ENCODE measurements at places on chromosomes 4 and X.

- DNase-seq: no peak
These were observed 74.6 kb upstream of the NALF2 start for GRCh38 chrX:69429339-69430015.

DNA sequence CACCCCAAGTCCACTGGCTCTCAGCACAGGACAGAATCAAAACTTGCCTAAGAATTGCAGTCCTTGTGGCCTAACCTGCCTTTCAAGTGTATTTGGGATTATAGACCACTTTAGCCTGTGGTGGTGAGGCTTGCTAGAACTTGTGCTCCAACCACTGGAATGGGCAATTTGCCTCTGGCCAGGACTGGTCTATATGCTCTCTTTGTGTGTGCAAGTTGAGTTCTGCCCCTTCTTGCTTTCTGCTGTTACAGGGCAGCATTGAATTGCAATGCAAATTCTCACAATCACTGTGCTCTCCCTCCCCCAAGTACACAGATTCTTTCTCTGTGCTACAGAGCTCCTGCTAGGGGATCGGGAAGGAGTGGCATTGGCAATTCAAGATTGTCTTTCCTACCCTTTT is 233.6 kb upstream of the DIPK2B start:
- DNase-seq: no peak

- no peak for DNase-seq
These were observed 85.0 kb upstream of the FAT1 start for GRCh38 chr4:186808630-186809018.

GRCh38 chr4:55859711-55860110 is 6.3 kb downstream of the EXOC1 start:
- no peak for DNase-seq

GRCh38 chr4:3070709-3071500 is 3.4 kb downstream of the HTT-AS start:
- no peak for DNase-seq

GRCh38 chr4:9703391-9703790 is 78.0 kb upstream of the DRD5 start:
- no peak for DNase-seq

DNA sequence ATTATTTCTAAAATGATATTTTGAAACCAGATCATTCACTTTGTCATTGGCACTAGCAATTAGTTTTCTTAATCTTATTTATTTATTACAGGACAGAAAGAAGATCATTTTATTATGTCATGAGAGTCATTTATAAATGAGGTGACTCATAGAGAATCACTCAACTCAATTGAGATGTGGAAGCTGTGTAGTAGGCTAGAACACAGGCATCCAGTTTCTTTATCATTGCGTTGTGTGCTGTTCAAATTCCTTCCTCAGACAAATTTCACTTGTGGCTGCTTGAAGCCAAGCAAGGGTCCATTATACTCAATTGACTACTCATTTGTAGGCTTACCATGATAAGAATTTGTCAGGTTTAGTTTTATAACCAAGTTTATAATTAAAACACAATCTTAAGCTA is 87.6 kb downstream of the MRPL1 start:
- DNase-seq: no peak

GRCh38 chr4:137627739-137628460 is 95.6 kb upstream of the PCDH18 start:
- no peak for DNase-seq

GRCh38 chr4:10629394-10629793 is 55.2 kb downstream of the CLNK start:
- DNase-seq: no peak

DNA sequence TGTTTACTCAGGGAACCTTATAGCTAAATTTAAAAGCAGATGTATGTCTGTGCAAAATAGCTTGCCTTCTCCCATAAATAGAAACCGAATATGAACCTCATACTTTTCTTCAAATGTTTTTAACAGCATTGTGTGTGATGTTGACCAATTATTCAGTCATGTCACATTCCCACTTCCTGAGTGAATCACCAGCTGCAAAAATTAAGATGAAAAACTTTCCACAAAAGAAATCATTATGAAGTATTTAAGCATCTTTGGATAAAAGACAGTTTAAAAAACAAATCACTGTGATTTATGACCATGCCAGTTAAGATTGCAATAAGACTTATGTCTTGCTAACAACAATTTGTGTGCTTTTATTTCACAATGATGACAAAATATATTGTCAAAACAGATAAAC is 220.1 kb downstream of the PDGFC start:
- no peak for DNase-seq

GRCh38 chr4:41747230-41748055 is 1.1 kb downstream of the PHOX2B start:
- DNase-seq: no peak

- no peak for DNase-seq
These were observed 6.0 kb upstream of the EFNB1 start for GRCh38 chrX:68822641-68823410.

DNA sequence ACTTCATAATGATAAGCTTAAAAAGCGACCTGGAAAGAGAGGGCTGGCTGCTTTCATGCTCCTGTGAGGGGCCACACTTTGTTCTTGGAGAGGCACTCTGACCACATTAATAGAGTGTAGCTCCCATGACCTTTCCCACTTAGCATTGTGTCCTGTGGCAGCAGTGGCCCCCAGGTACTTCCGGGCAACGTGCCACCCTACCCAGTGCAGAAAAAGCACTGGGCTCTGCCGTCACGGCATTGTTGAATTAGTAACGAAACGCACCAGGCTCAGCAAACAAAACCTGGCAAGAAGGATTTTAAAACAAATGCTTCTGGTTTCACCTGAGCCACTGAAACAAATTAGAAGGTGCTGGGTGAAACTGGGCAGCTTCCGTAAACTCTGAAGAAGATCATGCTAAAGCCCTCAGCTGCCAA is 5.4 kb upstream of the SORBS2 start:
- DNase-seq: no peak

DNA sequence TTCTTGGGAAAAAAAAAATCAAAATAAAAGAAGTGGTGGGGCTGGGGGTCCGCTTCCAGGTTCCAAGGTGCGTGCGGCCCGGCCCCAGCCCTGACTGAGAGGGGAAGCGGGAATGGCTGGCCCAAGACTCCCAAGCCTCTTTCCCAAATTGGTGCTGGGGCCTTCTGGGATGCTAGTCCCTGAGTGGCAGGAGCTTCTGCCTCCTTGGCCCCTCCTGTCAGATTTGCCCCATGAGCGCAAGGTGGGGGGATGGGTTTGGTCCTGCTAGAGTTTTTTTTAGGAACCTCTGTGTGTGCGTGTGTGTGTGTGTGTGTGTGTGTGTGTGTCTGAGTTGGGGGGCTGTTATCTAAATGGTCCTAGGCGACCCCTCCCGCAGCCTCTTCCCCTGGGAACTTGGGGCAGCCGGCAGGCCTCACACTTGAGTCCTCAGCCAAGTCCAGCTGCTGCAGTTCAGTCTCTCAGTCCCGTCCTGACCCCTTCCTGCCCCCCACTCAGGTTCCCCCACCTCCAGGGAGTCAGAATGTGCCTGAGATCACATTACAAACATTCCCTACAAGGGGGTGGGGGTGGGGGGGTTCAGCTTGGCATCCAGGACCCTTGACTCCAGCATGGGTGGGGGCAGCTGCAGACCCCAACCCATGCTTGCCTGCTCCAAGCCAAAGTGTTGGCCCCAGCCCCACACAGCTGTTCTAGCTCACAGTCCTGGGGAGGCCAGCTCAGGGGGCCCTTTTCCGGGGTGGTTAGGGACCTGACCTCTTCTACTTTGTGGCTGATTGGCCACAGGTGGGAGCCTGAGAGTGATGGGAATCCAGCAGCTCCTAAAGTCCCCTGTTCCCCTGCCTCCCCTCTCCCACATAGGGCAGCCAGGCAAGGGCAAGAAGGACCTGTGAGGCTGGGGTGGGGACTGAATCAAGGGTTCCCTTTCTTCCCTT is 4.0 kb downstream of the EFNB1 start:
- DNase-seq: no peak

GRCh38 chr4:14272206-14272605 is 644.7 kb upstream of the BOD1L1 start:
- DNase-seq: no peak

GRCh38 chr4:147862043-147862692 is 130.3 kb downstream of the ARHGAP10 start:
- DNase-seq: no peak

- DNase-seq: no peak
These were observed 23.7 kb downstream of the MAGEB1 start for GRCh38 chrX:30270639-30271038.

DNA sequence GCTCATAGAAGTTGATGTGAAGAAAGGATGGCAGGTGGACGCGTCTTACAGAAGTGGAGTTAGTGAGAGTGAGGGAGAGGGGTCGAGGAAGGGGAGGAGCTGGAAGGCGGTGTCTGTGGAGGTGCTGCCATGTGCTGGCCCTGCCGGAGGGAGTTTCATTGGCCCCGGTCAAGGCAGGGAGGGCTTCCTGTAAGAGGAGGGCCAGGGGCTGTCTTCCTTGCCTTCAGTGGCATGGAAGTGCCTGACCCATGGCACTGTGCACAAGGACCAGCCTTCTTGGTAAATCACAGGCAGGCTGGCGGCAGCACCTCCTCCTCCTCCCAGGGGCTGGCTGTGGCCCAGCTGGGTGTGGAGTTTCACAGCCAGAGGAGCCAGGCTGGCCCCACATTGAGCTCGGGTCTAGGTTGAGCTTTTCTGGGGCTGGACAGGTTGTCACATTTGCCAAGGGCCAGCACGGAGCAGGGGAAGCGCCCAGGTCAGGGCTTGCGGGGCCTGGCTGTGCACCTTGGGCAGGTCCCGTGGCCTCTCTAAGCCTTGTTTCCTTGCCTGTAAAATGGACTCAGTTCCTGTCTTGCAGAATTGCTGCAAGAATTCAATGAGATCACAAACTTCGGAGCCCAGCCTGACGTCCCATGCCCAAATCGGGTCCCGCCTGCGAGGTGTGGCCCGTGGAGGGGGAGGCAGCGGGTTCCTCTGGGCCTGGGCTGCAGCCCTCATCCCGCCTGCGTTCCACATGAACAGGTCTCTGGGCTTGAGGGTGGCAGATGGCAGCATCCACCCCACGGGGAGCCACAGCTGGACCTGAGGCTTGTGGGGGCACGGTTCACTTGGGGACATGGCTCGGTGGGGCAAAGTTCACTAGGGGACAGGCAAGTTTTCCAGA is 7.0 kb downstream of the HTRA3 start:
- DNase-seq: no peak

DNA sequence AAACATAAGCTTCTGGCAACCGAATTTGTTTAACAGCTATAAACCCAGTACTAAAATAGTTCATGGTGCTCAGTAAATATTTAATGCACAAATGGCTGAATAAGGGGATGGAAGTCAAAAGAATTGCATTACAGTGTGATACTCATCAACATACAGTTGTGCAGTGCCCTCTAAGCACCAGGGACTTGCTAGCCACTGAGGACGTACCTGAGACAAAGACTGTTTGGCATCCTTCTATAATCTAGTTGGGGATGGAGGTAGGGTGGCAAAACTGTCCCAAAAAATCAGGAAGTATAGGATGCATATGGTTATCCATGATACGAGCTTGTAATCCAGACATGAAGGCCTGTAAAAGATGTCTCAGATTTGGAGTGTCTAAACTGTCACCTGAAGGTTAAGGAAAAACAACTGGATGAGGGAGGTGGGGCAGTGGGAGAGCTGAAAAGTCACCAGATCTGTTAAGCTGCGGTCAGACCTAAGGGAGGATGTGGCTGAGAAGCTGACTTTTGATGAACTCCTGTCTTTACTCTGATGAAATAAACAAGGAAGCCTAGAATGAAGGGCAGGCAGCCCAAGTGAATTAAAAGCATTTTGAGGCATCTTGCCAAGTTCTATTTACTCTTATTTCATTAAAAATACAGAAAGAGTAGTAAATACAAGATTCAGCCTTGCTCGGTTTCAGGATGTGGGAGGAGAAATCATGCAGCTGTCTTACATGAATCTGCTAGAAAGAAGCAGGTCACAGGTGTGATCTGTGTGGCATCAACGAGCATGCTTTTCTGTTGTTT is 12.0 kb upstream of the CD38 start:
- no peak for DNase-seq

DNA sequence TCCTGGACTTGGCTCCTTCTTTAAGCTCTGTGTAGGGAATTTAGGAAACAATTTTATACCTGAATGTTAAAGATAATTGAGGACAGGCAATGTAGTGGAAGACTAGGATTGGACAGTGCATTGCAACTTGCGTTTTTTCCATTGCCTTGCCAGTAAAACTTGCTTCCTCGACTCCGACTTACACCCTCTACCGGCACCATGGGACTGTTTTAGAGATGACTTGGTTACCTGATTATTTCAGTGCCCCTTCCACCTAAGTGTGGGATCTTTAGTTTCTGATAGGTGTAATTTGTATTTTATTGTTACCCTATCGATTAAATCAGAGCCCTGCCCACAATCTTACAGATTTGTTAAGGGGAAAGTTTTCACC is 1.2 kb downstream of the PRPS1 start:
- peak; percentile 4 for DNase-seq

DNA sequence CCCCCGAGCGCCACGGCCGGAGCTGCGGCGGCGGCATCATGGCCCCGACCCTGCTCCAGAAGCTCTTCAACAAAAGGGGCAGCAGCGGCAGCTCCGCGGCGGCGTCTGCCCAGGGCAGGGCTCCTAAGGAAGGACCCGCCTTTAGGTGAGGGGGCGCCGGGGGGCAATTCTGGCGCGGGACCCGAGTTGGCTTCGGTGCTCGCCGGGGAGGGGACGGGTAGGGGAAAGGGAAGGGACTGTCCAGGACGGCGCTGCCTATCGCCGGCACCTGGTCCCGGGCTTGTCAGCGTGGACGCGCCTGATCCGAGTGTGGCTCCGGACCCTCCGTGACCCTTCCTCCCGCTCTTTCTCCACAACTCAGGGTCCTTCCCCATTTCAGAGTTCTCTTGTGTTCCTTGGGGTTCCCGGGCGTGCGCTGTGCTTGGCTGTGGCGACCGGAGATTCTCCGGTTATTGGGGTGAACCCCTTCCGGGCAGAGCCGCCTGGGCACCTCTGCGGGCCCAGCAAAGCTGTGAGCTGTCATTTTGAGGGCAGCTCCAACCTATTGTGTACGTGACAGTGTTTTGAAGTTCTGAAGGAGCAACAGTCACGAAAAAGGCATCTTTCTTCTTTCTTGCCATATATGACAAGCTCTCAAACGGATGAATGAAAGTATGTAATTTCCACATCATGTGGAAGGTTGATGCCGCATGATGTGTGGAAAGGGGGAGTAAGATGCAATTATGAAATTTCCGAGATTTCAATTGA is 522 bp downstream of the FNIP2 start:
- no peak for DNase-seq

DNA sequence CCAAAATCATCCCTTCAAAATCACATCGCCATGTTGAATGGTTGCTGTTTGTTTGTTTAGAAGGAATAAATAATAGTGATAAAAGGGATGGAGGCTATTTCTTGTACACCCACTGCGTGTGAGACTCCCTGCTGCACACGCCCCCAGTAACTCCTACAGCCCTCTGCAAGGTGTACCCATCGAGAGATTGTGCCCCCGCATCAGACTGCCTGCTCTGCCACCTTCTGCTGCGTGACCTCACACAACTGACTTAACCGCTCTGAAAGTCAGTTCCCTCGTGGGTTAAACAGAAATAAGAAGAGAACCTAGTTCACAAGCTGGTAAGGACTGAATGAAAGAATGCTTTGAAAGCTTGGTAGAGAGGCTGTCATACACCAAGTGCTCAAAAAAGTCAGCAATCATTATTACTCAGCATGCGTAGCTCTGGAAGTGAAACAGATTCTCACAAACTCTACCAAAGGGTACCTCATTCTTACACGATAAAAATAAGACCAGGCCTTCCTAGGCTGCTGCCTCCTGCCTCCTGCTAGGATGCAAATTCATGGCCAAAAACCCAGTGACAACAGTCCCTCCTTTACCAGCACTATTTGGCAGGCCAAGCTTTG is 147.1 kb downstream of the CPEB2 start:
- DNase-seq: no peak

GRCh38 chr4:136750897-136751296 is 781.4 kb downstream of the PCDH18 start:
- no peak for DNase-seq

GRCh38 chr4:7878323-7878722 is 61.3 kb downstream of the AFAP1 start:
- DNase-seq: no peak
